Neural crest cell (in vitro differentiated cells): ENCODE measurements at places on chromosomes 16 and 17. TPM values are rescaled to one million over a fixed set of nuclear protein-coding genes. Genes with fewer than 3 reads are reported as not detected.

- DNase-seq, result no peak
These were observed 5.4 kb downstream of the RNF227 start for GRCh38 chr17:7910711-7911110.

GRCh38 chr17:49680314-49680713 is 2.4 kb upstream of the SPOP start:
- DNase-seq, result no peak

Gene CFAP52
- not detected in 2 replicates for total RNA-seq

Gene KRT33A
- not detected in 2 replicates for total RNA-seq
